ENCODE measurements at places on chromosomes 16 and 17.

GRCh38 chr17:40425741-40426140 lies 8.0 kb upstream of the TOP2A start:
- DNase-seq: no peak

DNA sequence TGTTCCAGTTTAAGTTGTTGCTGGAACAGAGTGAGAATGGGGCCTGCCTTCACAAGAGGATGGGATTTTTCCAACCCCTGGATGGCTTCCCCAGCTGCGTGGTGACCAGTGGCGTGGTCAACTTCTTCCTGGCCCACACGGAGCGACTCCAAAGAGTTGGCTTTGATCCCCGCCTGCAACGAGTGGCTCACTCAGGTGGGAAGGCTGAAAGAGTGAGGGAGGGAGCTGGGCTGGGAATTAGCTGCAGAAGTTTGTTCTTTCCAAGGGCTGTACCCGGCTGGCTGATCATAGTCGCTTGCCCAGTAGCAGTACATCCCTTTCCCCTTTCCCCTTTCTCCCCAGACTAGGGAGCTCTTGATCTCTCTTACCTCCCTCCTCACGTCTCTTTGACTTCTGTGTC lies 36.1 kb downstream of the B4GALNT2 start:
- DNase-seq: no peak

DNA sequence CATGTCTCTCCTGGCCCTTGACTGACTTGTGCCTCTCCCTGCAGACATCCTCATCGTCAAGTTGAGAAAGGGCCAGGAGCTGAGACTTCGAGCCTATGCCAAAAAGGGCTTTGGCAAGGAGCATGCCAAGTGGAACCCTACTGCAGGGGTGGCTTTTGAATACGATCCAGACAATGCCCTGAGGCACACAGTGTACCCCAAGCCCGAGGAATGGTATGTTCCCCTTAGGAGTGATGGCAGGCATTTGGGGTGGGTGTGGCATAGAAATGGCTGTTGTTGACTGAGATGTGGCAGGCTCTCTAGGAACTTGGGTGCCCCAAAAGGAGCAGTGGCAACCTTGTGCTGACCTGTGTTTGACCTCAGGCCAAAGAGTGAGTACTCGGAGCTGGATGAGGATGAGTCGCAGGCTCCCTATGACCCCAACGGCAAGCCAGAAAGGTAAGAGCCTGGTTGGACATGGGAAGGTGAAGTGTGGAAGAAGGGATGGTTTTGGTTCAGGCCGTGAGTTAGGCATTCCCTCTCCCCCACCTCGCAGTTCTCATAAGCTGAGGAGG lies 7.5 kb downstream of the POLR2C start:
- no peak for DNase-seq

- DNase-seq: no peak
Observed at GRCh38 chr17:83136156-83136555, 56.7 kb downstream of the METRNL start.

DNA sequence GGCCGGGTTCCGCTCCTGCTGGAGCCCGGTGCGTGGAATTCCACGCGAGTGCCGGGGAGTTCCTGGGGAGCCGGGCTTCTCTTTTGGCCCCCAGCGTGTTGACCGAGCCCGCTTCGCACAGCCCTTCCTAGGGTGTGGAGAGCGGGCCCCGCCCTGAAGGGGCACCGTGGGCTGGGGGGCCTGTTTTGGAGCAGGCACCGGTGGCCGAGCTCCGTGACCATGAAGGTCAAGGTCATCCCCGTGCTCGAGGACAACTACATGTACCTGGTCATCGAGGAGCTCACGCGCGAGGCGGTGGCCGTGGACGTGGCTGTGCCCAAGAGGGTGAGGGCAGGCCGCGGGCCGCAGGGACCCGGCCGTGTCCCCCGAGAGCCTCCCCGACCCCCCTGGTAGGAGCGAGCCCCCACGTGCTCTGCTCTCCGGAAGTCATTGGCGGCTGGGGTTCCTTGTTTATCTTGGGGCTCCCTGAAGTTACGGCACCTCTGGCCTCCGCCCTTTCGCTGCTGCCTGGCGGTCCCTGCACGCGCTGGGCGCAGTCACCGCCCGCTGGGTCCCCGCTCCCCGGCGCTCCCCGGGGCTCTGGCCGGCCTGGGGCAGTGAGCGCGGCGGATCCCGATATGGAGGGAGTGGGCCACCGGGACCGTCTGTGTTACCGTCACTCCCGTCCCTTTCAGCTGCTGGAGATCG lies 528 bp downstream of the HAGHL start:
- no peak for DNase-seq

GRCh38 chr17:77281904-77282367 lies 141.2 kb downstream of the SEC14L1 start:
- DNase-seq: no peak

- DNase-seq: no peak
Observed at GRCh38 chr16:50263060-50263909, 3.1 kb upstream of the ADCY7 start.

DNA sequence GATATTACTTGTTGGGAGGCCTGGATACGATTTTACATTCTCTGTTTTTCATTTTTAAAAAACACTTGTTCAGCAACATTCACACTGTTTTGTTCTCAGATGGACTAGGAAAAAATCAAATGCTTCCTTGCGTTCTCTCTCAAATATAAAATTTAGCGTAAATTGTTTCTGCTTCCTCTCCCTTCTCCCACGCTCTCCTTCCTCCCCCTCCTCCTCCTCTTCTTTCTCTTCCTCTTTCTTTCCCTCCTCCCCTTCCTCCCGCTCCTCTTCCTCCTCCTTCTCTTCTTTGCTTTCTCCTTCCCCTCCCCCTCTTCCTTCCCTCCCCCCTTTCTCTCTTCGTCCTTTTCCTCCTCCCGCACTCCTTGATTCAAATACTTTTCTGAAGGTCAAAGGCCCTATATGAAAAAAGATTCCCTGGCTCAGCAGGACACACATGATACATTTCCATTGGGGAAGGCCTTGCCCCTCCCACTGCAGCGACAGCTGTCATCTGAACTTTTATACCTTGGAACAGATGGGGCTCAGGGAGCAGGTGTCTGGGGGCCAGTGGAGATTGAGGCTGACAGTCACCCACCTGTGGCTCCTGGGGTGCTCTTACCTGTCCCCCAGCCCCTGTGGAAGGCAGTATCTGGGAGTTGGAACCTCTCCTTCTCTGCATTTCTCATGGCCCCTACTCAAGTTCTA lies 99.4 kb upstream of the SDK2 start:
- peak; percentile 86 for DNase-seq

DNA sequence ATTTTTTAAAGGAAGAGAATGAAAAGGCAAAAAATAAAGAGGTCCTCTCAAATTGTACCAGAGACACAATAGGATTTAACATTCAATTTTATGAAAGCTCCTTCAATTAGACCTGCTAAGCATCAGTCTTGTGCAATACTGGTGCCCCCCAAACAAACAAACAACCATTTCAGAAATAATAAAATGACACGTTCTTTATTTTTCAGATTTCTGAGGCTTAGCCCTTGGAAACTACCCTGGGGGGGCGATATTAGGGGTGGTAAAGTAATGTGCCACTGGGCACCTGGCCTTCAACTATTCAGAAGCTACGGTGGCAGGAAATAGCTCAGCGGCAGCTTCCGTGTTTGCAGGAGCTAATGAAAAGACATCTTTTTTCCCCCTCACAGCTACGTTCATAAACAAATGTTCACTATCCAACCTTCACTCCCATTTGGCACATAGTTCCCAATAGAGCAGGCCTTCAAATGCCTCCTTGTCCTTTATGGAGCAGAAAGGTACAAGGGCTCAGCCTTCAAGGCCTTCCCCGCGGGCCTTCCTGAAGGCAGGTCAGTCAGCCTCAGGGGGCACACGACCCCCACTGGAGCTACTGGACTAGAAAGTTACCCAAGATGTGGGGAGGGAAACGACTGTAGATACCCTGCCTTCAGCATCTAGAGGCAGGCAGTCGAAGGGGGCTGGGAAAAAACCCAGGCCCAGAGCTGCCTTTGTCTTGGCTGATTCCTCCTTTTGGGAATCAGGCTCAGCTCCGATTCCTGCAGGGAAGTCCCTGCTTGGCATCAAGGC lies 44.1 kb downstream of the TBX4 start:
- DNase-seq: no peak

GRCh38 chr16:6929868-6930267 lies 402.8 kb upstream of the RBFOX1 start:
- DNase-seq: no peak

DNA sequence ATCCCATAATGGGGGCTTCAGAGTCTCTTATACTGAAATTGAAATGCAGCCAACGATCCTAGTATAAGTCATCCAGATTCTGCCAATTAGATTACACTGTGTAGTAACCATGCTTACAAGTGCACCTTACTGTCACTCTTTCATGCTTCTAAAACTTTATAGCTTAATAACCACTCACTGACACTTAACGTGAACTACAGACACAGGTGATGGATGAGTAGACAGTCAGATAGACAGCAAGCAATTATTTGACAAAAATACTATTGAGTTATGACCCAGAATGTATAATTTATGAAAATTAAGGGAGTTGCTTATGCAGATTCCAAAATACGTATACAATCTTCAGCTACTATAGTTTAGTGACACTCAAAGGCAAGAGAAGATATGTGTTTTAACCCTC lies 6.3 kb downstream of the CDH8 start:
- DNase-seq: no peak

GRCh38 chr16:11073407-11073999 lies 129.1 kb downstream of the CLEC16A start:
- DNase-seq: peak; percentile 28

DNA sequence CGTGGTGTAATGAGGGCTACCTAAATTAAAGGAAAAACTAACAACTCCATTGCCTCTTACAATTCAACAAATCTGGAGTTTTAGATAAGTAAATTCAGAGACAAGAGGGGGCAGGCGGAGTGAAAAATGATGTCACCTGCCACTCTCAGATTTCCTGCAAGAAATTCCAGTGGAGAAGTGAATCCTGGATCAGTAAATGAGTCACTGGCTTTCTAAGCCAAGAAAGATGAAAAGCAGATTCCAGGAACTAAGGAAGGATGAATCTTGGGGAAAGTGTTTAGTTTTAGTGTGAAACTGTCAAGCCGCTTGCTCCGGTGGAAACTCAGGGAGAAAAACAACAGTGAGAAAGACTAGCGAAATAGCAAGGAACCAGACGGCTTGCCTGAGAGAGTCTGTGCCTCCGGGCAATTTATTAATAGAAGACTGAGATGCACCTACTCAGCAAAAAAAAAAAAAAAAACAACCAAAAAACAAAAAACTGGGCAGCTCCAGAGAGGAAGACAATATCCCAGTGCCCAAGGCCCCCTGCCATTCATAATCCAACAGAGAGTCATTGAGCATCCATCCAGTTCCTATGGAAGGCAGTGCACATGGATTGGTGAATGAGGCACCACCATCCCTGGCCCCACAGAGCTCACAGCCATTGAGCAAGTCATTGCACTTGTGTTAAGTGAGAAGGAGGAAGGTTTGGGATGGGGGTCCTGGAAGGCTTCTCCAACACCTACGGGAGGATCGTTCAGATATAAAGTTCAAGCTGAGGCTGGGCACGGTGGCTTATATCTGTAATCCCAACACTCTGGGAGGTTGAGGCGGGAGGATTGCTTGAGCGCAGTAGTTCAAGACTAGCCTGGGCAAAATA lies 12.1 kb upstream of the RIPOR1 start:
- no peak for DNase-seq

- no peak for DNase-seq
Observed at GRCh38 chr16:84331998-84332780, 36.1 kb upstream of the ATP2C2 start.

Measured in NCI-H524 (cell line).